ENCODE measurements at places on chromosomes 7 and 10.
A peak's percentile ranks its signal among the peaks of the same experiment; 100 is the strongest.

DNA sequence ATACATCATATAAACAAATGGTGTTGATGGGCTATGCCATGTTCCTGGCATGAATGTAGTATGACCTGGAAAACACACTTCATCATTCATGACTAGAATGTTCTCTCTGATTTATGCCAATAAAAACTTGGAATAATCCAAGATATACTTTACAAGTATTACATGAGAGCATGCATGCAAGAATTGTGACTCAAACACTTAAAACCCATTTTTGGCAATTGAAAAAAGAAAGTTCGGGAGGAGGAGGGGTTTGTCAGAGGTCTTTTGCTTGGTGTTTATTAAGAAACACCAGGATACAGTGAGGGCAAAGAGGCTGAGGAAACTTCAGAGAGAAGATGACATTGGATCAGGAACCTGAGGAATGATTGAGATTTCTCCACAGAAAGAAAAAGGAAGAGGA is 10.2 kb upstream of the CUL1 start:
- DNase-seq = peak; percentile 36

- DNase-seq = peak; percentile 90
Observed at GRCh38 chr7:46291601-46292150, 370.6 kb upstream of the IGFBP3 start.

DNA sequence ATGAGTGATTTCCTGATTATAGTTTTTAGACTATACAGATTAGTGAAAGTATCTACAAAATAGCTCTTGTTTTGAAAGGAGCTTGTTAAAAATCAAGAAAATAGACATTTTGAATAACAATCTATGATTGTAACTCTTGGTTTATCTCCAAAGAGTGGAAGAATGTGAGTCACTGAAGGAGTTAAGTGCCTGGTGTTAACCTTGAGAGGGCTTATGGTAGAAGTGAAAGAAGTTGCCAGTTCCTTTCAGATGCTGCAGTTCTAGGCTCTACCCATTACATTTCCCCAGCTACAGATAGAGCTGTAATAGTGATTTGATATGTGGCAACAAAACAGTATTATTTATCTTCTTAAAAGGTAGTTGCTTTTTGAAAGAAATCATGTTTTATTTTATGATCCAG is 12.7 kb downstream of the NRBF2 start:
- peak; percentile 37 for DNase-seq

- DNase-seq = no peak
Observed at GRCh38 chr7:158266817-158267741, 320.5 kb downstream of the PTPRN2 start.

GRCh38 chr7:151872531-151873401 is 4.1 kb downstream of the PRKAG2 start:
- no peak for DNase-seq

- DNase-seq = peak; percentile 87
Observed at GRCh38 chr10:110209454-110209925, 2.1 kb downstream of the MXI1 start.

- DNase-seq = no peak
Observed at GRCh38 chr7:83708531-83708930, 59.6 kb upstream of the SEMA3E start.

DNA sequence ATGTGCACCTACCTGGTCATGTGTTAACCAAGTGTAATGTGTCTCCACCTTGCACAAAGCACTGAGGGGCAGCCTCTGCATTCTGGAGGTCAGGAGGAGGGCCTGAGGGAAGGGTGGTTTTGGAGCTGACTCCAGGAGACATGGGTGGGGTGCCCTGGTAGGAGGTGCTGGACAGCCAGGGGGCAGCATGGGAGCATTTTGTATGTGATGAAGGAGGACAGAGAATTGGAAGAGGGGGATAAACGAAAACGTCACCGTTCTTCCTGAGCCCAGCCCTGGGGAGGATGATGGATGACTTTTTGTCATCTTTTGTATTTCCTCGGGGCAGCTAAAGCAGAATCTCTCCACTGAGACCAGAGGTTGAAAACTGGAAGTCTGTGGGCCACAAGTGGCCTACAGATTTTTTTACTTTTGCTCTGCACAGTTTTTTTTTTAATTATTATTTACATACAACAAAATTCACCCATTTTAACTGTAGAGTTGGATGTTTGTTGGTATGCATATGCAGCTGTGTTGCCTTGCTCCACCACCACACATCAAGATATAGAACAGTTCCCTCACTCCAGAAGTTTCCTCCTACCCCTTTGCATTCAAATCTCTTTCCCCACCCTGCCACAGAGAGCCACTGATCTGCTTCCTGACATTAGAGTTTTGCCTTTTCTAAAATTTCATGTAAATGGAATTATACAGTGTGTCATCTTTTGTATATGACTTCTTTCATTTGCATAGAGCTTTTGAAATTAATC is 242.5 kb downstream of the VTI1A start:
- no peak for DNase-seq

- peak; percentile 29 for DNase-seq
Observed at GRCh38 chr7:132815696-132816311, 239.5 kb upstream of the PLXNA4 start.

DNA sequence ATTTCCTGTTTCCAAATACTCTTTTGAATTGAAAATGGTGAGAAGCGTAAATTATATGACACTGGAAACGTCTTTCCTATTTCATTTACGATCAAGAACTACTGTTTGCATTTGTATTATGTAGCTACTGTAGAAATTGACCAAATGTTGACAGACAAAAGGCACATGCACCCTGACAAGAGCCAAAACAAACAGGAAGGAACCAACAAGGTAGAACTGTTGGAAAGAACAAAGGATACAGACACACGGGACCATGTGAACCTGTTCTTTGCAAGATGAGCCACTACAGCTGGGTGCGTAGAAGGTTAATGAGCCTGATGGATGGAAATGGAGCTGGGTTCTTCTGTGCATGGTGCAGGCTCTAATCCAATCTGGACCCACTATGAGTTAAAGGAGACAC is 48.4 kb upstream of the FZD8 start:
- no peak for DNase-seq

GRCh38 chr7:49159536-49159935 is 235.2 kb downstream of the CDC14C start:
- DNase-seq = no peak

GRCh38 chr7:122067077-122067476 is 77.0 kb downstream of the AASS start:
- DNase-seq = no peak

DNA sequence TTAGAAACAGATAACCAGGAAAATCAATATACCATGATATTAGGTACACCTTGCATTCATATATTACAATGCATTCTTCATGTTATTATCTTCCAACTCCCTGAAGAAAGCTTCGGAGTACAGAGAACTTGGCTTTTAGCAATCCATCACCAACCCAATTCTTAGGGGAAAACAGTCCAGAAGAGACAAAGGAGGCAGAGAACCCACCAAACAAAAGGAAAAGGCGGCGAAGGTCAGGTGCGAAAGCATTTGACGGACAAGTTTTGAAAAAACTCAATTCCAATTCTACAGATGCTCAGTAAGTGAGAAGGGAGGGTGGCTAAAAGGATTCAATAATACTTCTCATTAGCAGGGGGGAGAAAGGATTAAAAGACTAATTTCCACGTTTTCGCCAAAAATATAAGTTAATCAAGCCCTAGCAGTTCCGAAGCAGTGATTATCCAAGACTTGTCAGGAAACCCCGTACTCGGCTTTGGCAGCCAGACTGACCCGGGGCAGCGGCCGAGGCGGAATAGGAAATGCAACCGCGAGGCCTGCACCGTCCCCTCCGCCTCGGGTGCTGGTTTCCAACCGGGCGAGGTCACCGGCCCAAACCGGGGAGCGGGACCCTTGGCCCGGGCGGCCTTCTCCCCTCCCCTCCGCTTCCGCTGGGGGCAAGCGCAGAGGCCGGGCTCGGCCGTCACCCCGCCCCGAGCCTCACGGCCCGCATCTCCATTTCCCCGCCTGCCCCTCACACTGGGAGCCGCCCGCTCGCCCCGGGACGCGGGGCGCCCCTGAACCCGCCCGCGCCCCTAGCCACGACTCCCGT is 747 bp downstream of the GDI2 start:
- DNase-seq = peak; percentile 3

DNA sequence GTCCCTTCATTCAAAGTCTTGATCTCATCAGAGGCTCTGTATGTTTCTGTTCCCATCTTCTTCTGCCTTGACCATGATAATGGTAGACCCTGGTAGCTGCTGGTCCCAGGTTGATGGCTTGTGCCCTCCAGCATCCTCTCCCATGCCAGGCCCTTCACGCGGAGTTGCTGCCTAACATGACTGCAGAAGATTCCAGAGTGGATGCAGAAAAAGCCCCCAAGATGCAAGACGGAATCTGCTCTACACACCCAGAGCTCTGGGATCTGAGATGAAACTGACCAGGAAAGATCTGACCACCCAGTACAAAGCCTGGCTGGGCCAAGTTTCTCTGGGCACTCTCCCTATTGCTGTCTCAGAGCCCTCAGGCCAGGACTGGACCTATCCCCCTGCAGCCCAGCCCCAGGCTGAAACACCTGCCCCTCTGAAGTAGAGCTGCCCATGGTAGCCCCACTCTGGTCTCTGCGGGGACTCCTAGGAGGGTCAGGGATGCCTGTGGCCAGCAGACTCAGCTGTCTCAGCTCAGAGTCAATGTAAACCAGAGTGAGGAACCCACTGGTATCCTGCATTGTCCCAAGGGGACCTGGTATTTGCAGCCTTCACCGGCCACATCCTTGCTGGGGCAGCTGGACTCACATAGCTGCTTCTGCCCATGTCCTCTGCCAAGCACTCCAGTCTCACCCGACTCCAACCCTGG is 9.5 kb upstream of the FRMD4A start:
- no peak for DNase-seq

DNA sequence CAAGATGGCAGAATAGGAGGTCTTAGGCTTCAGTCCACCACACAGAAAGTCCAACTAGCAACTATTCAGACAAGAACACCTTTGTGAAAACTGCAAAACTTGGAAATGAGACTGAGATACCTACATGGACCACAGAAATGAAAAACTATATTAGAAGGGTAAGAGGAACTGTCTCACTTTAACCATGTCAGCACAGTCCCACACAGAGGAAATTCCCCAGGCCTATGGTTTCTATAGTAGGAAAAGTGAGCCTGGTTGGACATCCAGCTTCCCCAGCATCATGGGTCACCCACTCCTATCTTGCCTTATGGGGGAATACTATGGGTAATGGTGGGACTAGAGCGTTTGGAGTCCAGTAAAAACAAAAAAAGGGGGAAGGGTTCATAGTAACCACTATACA is 38.8 kb upstream of the CDK6 start:
- DNase-seq = no peak

DNA sequence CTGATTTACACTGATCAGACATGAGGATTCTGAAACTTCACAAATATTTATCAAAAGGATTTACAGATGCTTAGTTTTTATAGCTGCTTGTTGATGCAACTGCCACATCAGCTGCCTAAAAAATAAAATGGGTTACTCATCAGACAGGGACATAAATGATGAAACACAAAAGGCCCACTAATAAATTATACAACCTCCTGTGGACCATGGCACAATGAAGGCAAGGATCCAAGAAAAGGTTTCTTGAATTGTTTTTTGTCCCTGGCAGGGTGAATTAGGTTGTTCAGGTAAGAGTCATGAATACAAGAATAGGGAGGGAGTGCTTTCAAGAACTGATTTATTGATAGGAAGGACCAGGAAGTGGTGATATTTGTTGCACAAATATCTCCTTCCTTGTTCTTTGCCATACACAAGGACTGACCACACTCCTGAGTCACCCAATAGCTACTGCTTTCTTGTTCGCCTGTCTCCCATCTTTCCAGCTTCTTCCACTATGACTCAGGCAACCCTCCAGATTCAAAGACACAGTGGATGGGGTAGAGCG is 234.5 kb downstream of the AHR start:
- peak; percentile 95 for DNase-seq

GRCh38 chr7:95586951-95587301 is 9.4 kb downstream of the PDK4 start:
- no peak for DNase-seq

DNA sequence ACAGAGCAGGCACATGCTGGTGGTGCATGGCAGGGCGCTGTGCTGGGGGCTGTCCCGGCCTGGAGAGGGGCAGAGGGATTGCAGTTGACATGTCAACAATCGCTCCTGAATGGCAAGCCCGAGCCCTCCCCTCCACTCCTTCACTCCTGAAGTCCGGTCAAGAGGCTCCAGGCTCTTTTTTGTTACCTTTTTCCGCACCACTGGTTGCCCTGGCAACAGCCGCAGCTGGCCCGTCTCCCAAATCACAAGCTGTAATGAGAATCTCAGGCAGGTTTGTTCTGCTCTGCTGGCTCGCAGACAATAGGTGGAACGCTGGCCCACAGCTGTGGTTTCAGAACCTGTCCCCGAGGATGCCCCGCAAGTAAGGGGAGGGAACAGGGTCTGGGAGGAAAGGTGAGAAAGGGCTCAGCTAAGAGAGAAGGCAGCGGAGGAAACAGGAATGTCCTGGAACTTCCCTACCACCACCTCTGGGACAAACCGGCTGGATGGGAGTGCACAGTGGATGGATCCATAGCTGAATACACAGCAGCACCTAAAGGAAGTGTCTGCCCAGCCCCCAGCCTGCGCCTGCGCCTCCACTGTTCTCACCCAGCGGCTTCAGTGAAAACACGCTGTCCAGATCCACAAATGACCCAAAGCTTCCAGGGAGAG is 58.9 kb downstream of the CALML3 start:
- DNase-seq = no peak

GRCh38 chr7:50502001-50502684 is 52.0 kb upstream of the FIGNL1 start:
- DNase-seq = peak; percentile 58

GRCh38 chr10:48548531-48549135 is 56.2 kb downstream of the ARHGAP22 start:
- DNase-seq = no peak

GRCh38 chr7:48637382-48637781 is 287.0 kb upstream of the CDC14C start:
- DNase-seq = no peak

- DNase-seq = no peak
Observed at GRCh38 chr7:52719677-52720076, 315.8 kb upstream of the POM121L12 start.
